Right renal pelvis (tissue), 4 donors: ENCODE measurements at places on chromosomes 2 and 18.

DNA sequence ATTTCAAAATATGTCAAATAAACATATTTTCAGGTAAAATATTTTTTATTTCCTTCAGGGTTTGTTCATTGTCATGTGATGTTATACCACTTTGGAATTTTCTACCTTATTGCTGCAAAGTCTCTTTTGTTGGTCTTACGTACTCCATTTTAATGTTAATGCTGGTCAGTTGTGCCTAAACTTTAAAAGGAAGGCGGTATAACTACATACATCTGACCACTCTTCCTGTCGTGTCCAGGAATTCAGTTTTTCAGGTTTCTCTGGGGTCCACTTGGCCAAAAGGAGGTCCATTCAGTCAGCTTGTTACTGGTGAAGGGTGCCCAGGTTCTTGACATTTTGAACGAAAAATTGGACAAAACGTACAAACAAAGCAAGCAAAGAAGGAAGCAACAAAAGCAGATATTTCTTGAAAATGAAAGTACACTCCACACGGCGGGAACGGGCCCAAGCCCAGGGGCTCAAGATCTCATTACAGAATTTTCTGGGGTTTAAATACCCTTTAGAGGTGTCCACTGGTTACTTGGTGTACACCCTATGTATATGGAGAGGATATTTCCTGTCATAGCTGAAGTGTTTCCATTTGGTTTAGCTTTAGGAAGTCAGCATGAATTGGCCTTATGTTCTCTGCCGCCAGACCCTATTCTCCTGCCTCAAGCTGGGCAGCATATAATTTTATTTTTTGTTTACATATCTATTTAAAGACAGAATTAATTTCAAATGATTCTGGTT lies 471.7 kb upstream of the CDH7 start:
- no peak for DNase-seq

DNA sequence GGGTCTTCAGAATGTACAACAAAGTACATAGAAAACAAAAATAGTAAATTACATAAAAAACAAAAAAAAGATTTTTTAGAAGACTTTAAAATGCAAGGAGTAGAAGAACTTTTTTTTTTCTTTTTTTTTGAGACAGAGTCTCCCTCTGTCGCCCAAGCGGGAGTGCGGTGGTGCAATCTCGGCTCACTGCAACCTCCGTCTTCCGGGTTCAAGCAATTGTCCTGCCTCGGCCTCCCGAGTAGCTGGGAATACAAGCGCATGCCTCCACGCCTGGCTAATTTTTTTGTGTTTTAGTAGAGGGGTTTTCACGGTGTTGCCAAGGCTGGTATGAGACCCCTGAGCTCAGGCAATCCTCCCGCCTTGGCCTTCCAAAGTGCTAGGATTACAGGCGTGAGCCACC lies 104.5 kb upstream of the ZC3H15 start:
- no peak for DNase-seq

DNA sequence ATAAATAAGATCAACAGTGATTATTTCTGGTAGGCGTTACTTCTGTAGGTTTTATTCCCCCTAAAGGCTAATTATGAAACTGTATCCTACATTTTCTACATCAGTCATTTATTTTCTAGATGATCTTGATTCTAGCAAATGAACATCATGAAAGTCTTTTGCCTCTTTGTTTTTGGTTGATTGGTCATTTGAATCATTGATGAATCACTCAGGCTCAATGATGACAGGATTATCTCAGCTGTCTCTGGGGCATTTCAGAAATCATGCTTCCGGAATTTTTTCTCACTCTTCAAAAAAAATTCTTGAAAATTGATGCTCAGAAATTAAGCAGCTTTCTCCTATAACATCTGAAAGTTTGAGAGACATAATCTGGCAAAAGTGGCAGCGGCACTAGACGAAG lies 298.9 kb upstream of the TCF4 start:
- DNase-seq: no peak

DNA sequence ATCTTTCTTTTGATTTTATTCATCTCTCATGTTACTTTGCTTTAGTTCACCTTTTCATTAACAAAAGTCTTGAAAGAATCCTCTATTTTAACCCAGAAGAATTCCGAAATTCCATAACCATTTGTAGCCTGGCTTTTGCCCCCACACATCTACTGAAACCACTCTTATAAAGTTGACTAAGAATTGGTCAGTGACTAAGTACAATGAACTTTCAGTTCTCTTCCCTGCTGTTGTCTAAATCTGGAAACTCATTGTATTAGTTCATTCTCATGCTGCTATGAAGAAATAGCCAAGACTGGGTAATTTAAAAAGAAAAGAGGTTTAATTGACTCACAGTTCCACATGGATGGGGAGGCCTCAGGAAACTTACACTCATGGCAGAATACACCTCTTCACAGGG lies 49.9 kb upstream of the PNPT1 start:
- DNase-seq: no peak

- no peak for DNase-seq
Measured at GRCh38 chr2:120769787-120770120, 34.1 kb downstream of the GLI2 start.

- DNase-seq: no peak
Measured at GRCh38 chr2:161975062-161975812, 98.8 kb downstream of the DPP4 start.

GRCh38 chr2:181837563-181837962 lies 54.0 kb upstream of the ITPRID2 start:
- DNase-seq: no peak

GRCh38 chr2:220104871-220105351 lies 477.5 kb downstream of the SLC4A3 start:
- no peak for DNase-seq

GRCh38 chr2:201257956-201258665 lies 2.2 kb upstream of the CASP8 start:
- no peak for DNase-seq

- no peak for DNase-seq
Measured at GRCh38 chr18:35683021-35683420, 101.5 kb downstream of the GALNT1 start.

GRCh38 chr2:24863641-24864040 lies 56.4 kb downstream of the ADCY3 start:
- no peak for DNase-seq

DNA sequence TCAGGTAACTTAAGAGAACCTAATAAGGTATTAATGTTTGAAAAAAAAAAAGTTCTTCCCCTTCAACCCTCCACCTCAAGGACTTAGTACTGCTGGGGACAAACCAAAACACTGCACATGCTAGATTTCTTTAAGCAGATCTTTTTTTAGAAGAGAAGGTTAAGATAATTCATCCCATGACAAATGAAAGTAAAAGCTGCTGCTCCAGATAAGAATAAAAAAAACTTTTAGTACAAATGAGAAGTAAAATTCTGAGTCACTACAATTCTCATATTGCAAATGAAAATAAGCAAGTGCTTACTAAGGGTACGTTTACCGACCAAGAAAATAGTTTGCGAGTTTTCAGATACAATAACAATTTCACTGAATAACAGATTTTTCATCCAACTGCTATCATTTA lies 8.9 kb downstream of the STAM2 start:
- DNase-seq: no peak

DNA sequence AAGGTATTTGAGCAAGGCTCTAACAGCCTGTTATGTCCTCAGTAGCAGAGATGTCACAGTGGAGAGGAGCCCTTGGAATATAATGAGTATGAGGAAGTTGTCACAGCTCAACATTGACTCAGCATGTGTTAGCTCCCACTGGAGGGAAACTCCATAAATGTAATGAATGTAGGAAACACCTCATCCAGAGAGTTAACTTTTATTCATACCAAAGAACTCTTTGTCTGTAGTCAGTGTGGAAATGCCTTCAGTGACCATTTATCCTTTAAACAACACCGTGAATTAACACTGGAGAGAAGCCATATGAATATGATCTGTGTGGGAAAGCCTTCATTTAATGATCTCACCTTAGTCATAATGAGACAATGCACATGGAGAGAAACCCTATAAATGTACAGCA lies 59.7 kb downstream of the CYP1B1 start:
- no peak for DNase-seq

DNA sequence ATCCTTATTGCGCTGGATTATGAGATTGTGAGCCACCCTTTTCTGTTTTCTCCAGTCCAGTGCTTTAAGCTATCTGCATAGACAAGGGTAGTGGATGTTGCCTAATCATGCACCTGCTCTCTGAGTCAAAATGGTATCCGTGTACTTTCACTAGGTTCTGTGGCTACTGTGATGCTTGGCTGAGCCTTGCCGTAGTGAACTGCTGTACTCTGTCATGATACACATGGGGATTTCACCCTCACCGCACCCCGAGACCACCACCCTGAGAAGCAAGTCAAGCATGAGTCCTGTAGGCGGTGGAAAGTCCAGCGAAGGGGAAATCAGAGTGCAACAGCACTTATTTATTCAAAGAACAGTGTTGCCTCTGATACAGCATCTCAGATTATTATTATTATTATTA lies 55.0 kb downstream of the ARHGAP25 start:
- DNase-seq: no peak

DNA sequence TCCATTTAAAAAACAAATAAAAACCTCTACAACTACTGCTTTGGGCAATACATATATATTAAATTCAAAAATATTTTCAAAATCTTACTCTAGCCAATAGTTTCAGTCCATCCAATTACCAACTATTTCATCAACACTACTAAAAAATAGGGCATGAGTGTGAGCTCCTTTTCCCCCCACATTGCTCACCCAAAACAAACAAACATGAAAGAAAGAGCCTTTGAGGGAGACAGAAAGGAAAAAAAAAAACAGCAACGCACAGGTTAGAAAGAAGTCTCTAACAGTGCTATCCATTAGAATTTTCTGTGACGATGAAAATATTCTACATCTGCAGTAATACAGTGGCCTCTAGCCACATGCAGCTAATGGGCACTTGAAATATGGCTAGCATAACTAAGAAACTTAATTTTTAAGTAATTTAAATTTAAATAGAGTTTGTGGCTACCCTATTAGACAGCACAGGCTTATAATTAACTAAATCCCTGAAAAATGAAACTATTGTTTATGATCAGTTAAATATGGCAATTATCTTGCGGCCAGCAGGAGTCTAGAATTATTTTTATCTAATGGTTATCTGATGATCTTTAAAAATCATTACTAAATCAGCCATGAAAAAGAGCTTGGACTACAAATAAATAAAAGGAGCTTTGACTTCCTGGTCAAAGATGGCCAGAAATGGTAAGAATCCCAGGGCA lies 59.2 kb downstream of the RBMS1 start:
- no peak for DNase-seq

GRCh38 chr2:10688921-10689807 lies 611 bp downstream of the NOL10 start:
- no peak for DNase-seq

- no peak for DNase-seq
Measured at GRCh38 chr2:40220177-40220925, 231.5 kb downstream of the SLC8A1 start.

GRCh38 chr2:3356799-3357198 lies 20.8 kb downstream of the EIPR1 start:
- no peak for DNase-seq

- no peak for DNase-seq
Measured at GRCh38 chr18:51621864-51622160, 424.3 kb upstream of the MEX3C start.

DNA sequence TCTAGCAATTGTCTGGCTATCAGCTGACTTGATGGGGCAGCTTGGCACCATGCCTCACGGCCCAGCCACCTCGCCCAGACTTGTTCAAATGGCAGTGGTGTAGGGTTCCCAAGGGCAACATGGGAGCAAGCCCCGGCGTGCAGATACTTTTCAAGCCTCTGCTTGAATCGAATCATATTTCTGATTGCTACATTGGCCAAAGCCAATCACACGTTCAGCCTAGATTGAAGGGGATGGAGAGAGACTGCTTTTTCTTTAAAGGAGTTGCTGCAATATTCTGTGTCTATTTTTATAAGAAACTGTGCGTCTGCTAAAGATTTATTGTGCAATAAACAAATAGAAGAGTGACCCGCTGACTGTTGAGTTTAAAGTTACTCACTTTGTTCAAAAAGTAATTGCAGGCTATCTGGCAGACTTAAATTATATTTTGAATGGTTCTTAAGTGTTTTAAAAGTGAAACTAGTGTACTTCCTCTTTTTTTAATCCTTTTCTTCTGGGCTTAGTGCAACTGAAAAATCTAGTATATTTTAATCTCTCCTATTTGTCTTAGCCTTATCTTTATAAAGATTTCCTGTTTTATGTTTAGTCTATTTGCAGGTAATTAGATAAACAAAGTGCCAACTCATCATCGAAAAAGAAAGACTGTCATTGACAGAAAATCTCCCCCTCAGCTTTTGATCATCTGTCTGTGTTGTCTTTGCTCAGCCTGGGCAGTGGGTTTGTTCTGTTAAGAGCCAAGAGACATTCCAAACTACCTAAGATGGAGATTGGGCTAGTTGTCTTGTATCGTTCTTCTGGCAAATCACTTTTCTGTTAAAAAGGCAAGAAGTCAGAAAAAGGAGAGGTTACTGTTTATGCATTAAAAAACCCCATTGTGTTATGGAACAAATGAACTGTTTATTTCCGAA lies 156.1 kb downstream of the TPGS2 start:
- DNase-seq: peak; percentile 44

DNA sequence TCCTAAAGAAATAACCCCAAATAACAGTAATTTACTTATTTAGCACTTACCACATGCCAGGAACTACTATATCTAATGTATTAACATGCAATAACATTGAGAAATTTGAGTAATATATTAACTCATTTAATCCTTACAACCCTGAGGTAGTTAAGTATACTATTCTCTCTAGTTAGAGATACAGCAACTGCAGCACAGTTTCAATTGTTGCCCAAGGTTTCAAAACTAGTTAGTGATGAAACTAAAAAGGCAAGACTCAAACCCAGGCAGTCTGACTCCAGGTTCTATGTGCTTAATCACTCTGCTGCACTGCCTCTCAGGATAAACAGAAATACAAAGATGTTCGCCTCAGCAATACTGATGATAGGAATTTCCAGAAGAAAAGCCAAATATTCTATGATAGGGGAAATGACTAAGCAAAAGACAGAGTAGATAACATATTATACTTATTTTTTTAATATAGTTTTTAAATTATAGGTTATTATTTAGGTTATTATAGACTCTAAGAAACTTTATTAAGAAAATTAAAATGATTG lies 88.0 kb downstream of the SS18 start:
- no peak for DNase-seq

DNA sequence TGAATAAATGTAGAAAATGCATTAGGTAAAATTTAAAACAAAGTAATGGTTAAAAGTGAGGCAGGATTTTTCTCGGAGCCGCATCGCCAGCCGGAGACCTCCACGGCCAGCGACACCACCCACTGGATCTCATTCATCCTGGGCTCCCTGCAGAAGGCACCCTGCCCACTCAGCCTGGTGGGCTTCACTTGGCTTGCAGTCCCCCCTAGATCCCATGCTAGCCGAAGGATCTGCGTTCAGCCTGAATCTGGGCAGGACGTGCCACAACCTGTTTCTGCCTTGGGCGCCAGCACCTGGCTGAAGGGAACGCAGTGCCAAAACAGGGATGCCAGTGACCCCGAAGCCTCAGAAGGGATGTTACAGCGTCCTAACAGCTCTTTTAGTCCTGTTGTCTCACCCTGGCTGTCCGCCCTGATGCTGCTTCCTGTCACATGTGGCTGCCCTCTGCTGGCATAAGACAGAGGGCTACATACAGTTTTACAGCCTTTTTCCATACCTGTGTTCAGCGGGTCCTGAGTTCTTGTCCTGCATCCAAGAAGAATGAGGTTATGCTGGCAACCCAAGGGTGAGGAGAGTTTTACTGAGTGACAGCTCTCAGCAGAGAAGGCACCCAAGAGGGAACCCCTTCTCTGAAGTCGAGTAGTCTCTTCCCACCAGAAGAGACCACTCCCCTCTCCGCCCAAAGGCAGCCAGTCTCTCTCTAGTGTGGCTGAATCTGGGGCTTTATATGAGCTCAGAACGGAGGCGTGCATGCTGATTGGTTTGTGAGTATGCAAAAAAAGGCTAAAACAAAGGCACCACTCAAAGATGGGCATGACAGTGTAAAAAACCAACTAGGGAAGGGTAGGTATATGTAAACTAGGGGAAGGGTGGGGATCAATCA lies 173.1 kb upstream of the GYPC start:
- no peak for DNase-seq
